Stimulated activated naive CD4-positive, alpha-beta T cell (primary cell): ENCODE measurements at places on chromosomes 3 and 15.

- no peak for DNase-seq
Measured at GRCh38 chr3:10530241-10530640, 24.9 kb upstream of the ATP2B2 start.

DNA sequence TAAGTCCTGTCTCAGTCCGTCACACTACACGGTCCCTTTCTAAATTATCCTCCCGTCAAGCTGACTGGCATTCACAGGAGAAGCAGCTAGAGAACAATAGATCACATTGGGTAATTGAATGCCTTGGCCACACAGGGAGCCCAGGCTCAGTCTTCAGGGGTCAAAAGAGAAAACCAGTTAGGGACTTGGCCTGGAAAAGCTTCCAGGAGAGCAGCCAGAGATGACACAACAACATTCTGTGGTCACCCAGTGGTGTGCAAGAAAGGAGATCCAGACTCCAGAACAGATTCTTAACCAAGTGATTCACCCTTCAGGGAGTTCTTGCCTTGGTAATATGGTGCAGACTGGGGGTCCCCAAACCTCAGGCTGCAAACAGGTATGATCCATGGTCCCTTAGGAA is 15.9 kb downstream of the ARHGAP31 start:
- DNase-seq: no peak

- no peak for DNase-seq
Measured at GRCh38 chr3:140571836-140572235, 106.0 kb upstream of the TRIM42 start.

- no peak for DNase-seq
Measured at GRCh38 chr15:98728811-98729160, 80.4 kb downstream of the IGF1R start.

DNA sequence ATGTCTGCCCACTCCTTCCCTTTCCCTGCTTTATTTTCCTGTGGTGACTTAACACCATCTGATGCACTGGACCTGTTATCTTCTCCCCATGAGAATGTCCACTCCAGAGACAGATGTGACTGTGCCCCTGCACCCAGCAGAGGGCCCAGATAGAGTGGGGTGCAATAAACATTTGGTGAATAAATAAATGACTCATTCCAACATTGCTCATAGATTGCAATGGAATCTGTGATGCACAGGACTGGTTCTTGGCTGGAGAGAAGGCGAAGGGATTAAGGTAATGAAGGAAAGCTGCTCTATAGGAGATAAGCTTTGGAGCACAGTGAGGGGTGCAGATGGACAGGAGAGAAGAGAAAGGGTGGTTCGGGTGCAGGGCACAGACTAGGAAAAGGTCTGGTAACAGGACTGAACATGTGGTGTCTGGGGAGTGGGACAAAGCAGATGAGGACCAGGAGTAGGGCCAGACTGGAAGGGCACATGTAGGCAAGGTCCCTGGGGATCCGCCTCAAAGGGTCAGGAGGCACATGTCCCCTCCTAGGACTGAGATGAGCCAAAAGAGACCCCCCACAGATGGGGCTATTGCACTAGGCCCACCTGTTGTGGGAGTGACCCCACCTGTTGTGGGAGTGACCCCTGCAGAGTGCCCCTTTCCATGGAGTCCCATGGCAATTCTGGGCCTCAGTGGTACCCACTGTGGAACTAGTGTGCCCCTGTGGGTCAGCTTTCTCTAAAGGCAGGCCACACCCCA is 17.5 kb upstream of the POC1A start:
- no peak for DNase-seq
